Right forelimb (tissue), 1 donor: ENCODE measurements at places on chromosomes 16 and 17.

DNA sequence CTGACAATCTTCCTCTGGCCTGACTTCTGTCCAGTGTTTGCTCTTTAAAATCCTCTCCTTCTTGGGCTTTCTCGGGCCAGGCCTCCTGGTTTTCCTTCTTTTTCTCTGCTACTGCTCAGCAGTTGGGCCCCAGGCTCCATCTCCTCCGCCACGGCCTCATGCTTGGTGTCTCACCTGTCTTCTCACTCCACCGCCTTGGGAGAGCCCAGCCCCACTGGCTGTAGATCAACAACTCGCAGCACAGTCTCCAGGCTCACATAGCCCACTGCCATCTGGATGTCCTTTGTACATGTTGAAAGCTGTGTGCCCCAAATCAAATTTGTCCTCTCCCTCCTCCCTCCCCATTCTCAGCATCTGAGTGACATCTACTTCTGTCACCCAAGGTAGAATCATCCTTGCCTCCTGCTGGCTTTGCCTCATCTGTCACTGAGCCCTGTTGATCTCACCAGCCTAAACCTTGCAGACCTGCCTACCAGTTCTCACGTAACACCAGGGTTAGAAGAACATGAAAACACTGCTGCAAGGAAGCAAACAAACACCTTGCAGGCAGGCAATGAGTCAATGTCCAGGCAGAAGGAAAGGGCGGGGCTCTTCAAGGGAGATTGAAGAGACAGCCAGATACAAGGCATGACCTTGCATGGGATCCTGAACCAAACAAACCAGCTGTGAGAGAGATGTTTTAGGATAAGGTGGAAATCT is 103.2 kb upstream of the SMURF2 start:
- DNase-seq = no peak

DNA sequence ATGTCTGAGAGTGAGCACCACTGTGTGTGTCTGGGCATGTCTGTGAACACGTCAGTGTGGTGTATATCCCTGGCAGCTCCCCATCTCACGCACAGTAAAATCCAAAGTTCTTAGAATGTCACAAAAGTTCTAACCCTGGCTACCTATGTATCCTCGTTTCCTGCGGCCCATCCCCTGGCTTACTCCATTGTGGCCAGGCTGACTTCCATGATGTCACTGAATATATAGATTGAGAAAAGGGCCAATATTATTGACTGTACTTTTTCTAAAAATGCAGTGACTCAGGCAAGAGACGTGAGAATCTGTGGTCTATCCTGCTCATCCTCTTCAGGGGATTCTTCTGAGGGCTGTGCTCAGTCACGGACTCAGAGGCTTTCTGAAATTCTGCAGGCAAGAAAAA is 963 bp upstream of the METTL22 start:
- DNase-seq = no peak

GRCh38 chr17:16953347-16953746 is 18.6 kb downstream of the TNFRSF13B start:
- DNase-seq = no peak

- DNase-seq = no peak
These were observed 123.0 kb upstream of the RBFOX1 start for GRCh38 chr16:7209598-7209997.
